ENCODE measurements at places on chromosomes 7 and 10. TPM values are rescaled to one million over a fixed set of nuclear protein-coding genes. Genes with fewer than 3 reads are reported as not detected.

The PLAU gene
- total RNA-seq = 17.3 TPM

The SFMBT2 gene
- total RNA-seq = 5.8 TPM

GRCh38 chr10:132663666-132664365 lies 122.1 kb downstream of the NKX6-2 start:
- peak; percentile 33 for DNase-seq

GRCh38 chr7:95391761-95392160 lies 4.4 kb downstream of the PON3 start:
- no peak for DNase-seq

DNA sequence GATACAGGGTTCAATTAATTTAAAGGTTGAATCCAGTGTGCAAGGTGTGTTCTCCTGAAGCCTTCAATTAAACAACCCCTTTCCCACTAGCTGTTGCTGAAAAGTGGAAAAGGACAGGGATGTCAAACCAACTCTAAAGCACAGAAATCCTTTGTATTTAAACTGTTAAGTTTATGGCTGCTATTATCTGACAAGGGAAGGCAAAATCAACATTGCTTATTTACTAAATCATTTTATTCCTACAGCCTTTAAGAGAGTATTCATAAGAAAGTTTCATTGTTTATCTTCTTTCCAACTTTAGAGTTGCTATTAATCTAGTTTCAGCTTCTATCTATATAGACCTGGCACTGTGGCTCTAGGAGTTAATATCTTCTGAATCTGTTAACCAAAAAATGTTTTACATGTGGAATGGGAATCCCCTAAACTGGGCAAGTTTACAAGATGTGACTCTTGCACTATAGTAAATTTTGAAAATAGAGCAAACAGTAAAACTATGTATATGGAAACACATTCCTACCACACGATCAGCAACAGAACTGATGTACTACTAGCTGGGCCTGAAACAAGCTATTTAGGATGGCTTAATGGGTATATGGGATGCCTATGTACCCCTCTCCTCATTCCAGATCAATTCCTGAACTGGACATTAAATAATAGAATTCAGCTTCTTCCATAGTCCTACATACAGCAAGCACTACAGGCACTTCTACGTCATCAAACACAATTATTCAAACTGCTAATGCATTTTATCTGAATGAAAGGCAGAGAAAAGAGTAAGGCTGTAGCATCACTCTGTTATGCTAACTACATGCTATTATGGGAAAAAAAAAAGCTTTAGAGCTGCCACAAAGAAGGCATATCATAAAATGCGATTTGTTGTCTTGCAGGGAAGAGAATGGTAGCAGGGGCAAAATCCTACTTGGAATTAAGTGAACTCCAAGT lies 52.8 kb downstream of the CDK6 start:
- no peak for DNase-seq

GRCh38 chr10:78829565-78829964 lies 239.2 kb upstream of the ZMIZ1 start:
- no peak for DNase-seq

DNA sequence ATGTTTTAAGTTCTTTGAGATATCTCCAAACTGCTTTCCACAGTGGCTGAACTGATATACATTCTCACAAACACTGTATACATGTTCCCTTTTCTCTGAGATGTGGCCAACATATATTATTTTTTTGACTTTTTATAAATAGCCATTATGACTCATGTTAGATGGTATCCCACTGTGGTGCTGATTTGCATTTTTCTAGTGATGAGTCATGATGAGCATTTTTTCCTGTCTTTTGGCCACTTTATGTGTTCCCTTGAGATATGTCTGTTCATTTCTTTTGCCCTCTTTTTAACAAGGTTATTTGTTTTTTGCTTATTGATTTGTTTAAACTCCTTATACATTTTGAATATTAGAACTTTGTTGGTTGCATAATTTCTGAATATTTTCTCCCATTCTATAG lies 1055.1 kb downstream of the NXPH1 start:
- DNase-seq = peak; percentile 48

- peak; percentile 25 for DNase-seq
These were observed 451 bp downstream of the SRRT start for GRCh38 chr7:100875356-100875751.

DNA sequence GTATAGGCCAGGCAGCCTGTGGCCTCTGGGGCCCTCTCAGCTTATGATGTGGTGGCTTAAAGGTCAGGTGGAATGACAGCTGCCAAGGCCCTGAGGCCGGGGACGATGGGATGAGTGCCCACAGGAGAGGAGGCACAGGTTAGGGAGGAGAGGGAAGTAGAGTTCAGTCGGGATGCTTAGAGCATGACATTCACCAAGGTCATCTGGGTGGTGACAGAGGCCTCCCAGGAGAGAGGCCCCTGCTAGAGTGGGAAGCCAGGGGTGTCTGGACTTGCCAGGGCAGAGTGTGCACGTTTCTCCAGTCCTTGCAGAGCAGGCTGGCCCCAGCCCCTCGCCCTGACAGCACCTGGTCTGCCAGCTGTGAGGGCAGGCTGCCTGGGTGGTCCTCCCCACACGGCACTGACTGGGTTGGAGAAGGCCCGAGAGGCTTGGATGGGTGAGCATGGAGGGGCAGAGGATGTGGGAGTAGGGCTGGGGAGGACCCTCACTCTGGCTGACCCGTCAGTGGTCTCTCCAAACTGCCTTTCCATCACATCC lies 1.5 kb downstream of the CALHM1 start:
- DNase-seq = no peak

Data from MCF 10A (cell line).